NB4 (cell line): ENCODE measurements at places on chromosomes 12 and 14.

GRCh38 chr14:54094765-54095164 is 138.1 kb upstream of the BMP4 start:
- DNase-seq, result no peak

- peak; percentile 35 for DNase-seq
Measured at GRCh38 chr12:66708704-66709456, 30.0 kb upstream of the GRIP1 start.

- no peak for DNase-seq
Measured at GRCh38 chr12:9721394-9722092, 11.4 kb downstream of the CLECL1 start.

DNA sequence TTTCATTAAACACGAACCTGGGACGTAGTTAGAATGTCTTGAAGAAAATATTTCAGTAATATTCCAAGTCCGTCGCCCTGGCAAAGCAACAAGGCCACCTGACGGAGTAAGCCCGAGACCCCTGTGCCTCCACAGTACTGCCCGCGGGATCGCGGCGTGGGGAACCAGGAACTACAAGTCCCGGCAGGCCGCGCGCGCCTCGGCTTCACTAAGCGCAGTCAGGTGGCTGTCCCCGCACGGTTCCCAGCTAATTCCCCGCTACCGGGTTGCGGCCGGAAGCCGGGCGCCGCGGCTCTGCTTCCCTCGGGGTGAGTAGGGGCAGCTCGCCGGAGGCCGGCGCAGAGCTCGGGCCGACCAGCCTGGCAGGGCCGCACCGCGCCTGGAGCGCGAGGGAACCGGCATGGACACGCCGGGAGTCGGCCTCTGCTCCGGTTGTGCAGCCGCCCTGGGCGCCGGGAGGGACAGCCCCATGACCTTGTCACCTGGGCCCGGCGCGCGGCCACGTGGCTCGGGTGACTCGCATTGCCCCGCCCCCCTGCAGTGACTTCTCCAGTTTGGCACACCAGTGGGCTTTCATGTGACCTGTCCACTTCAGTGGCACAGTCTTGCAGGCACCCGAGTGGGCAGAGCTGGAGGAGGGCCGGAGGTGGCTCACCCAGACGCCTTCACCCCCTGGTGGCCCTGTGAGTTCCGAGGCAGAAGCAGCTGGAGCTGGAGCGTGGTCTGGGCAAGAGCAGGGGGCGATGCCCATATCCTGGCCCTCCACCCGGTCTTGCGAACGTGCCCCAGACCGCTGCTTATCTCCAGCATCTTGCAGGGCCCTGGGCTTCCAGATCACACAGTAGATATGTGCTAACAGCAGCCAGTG is at the start of gene ADCK1:
ADCK1 (plus strand) TSS at position 247 of the 868 bp plus-strand sequence. CDS start 18,870 bp downstream, outside the sequence.
- peak; percentile 88 for DNase-seq

DNA sequence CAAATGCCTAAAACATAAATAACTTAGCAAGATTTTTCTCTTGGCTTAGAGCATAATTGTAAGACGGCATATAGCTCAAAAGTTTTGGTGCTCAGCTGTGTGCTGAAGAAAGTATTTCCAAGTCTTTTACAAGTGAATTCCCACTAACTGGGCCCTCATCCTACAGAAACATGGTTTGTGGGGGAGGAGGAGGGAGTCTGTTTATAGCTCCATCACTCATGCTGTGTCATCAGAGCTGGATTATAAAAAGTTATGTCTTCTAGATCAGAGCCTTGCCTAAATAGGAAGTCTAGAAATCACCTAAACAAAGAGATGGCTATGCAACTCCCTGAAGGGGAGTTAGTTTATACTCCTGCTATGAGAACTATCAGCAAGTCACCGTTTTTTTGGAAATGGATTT is 65.9 kb upstream of the OTOGL start:
- DNase-seq, result no peak

GRCh38 chr14:22311636-22312035 is 277.4 kb downstream of the DAD1 start:
- no peak for DNase-seq

GRCh38 chr14:22472935-22473854 is 115.8 kb downstream of the DAD1 start:
- DNase-seq, result peak; percentile 90

- no peak for DNase-seq
Measured at GRCh38 chr12:73053893-73054292, 781.7 kb downstream of the TRHDE start.

- DNase-seq, result no peak
Measured at GRCh38 chr14:34501004-34501580, 38.4 kb downstream of the EAPP start.

DNA sequence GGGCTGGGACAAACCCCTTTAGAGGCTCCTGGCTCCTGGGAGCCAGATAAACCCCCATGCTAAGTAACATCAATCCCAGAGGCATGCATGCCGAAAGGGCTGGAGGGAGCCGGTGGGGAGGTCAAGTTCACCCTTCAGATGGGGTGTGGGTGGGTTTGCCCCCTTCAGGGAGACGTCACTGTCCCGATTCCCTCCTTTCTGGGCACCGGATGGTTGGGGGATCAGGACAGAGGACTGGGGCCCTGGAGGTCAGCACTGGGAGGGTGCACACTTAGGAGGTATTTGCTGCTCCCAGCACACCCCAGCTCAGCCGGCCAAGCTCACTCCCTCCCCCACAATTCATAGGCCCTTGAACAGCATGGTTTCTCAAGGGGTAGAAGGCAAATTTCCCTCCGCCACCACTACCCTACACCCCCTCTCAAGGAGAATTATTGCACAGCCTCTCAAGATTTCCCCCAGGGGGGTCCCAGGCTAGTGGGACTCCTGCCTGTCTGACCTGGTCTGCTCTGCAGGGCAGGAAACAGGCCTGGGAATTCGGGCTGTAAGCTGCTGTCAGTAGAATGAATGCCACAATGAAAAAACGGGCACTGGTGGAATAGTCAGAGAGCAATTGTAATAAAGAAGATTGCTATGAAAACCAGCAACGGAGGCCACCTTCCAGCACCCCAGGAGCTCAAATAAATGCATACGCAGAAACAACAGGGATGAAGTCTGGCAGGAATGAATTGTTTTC is 63.5 kb downstream of the GALNT16 start:
- no peak for DNase-seq

DNA sequence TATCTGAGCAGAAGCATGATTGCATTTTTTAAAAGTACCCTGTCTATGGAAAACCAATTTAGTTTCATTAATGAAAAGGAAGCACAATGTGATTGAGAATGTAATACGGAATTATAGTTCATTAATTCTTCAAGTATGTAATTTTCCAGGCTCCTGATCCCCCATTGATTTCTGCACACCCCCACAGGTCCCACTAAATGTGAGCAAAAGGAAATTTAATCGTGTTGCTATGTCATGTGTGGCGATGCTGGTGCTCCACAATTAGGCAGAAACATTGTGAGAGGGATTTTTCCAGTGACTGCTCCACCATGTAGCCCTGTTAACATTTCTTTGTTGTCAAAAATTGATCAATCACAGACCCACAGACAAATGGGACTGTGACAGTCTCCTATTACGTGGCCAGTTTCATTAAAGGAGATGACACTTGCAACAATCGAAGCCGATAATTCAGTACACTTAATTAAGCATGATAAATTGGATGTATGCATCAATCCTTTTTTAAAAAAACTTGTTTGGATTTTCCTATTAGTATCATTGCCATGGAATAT is 306.0 kb downstream of the NELL2 start:
- DNase-seq, result no peak

- DNase-seq, result no peak
Measured at GRCh38 chr12:104551313-104551931, 94.7 kb downstream of the CHST11 start.

DNA sequence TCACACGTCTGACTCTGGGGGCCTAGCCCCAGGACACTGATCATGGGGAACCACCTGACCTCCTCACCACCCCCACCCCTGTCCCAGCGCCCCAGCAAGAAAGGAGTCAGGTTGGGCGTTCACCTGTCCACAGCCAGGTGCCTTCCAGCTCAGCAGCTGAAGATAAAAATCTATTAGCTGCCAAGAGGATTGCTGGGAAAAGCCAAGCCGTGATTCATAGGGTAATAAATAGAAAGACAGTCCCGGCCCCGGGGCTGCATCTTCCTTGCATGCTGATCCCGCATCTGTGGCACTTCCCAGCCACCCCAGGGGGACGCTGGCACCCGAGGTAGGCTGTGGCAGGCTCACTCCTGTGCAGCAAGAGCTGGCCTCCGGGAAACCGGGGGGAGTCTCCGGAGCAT is 70.2 kb upstream of the NCOR2 start:
- DNase-seq, result no peak

DNA sequence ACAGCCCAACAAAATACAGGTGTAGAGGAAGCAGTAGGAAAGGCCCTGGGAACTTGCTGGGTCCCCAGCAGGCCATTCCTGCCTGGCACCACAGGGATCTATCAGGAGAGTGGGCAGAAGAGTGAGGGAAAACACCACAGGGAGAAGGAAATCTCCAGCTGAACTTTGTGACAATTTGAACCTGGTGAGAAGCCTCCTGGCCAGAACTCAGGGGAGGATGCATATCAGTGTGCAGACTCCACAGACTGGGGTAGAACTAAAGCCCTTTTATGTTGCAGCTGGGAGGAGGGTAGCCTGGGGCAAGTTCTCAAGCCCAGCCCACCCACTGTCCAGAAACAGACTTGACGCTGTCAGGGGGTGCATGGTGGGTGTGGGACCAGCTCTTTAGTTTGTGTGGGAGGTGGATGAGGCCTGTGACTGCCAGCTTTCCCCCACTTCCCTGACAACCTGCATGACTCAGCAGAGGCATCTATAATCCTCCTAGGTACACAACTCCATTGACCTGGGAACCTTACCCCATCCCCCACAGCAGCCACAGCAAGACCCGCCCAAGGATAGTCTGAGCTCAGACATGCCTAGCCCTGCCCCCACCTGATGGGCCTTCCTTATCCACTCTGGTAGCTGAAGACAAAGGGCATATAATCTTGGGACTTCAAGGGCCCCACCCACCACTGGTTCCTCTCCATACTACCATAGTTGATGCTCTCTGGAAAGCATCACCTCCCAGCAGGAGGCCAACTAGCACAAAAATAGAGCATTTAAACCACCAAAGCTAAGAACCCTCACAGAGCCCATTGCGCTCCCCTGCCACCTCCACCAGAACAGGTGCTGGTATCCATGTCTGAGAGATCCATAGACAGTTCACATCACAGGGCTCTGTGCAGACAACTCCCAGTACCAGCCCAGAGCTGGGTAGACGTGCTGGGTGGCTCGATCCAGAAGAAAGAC is 28.9 kb downstream of the PNN start:
- no peak for DNase-seq

DNA sequence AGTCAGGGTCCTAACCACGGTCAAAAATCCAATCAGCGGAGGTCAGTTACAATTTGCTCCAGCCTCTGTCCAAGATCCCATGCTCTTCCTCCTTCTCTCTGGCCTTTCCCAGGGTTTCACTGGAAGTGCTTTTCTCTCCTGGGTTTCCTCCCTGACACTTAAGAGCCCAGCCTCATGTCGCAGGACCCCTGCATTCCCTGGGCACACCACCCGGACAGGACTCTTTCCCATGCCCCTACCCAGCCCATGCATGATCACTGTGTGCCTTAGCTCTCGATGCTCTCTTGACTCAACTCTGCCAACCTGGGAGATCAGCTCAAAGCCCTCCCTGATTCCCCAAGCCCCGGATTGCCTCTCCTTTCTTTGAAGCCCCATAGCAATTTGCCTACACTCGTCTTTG is 15.5 kb upstream of the TAC3 start:
- no peak for DNase-seq

DNA sequence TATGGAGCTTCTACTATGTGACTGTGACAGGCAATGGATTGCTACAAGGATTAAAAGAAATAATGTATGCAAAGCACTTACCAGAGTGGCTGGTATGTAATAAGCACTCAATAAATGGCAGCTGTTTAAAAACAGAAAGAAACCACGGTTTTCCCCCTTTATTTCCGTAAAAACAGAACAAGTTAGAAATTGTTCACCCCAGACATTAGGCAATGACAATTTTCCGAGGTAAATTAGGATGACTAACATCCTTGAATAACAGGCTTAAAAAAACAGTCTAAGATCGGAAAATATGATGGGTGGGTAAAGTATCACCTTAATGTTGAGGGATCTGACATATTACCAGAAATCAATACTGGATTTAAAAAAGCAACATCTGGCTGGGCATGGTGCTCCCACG is 20.9 kb upstream of the CNIH1 start:
- no peak for DNase-seq

DNA sequence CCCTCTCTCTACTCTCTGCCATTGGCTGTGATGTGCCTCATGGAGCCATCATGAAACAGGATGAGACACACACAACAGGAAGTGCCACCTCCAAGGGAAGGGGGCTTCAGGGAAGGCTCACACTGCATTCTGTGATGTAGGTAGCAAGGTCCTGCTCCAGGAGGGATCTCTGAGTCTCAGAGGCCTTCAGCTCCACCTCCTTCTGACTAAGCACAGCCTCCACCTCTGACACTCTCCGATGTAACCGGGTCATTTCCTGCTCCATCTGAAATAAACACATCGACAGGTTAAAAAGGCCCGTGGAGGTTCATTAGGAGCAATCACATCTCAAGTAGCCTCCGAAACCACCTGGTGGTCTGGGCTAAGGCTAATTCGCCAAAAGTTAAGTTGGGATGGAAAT is 93.3 kb downstream of the CIT start:
- DNase-seq, result no peak

- DNase-seq, result no peak
Measured at GRCh38 chr14:37061697-37062096, 110.7 kb downstream of the SLC25A21 start.

DNA sequence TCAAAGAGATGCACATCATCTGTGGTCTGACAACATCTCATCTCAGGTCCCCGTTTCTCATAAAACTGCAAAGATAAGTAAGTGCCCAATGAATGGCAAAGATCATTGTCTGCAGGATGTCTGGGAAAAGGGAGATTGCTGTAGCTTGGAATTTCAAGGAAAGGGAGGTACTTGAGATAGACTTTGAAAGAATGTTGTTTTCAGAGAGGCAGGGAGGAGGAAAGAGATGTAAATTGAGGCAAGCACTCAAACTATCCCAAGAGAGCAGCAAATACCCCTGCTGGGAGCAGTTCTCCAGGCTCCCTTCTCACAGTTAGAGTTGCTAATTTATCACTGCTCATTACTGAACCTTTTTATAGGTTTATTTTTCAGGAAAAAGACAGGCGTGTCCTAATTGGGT is 107.1 kb downstream of the MYRFL start:
- no peak for DNase-seq

- no peak for DNase-seq
Measured at GRCh38 chr12:7868391-7868790, 4.3 kb downstream of the SLC2A14 start.

DNA sequence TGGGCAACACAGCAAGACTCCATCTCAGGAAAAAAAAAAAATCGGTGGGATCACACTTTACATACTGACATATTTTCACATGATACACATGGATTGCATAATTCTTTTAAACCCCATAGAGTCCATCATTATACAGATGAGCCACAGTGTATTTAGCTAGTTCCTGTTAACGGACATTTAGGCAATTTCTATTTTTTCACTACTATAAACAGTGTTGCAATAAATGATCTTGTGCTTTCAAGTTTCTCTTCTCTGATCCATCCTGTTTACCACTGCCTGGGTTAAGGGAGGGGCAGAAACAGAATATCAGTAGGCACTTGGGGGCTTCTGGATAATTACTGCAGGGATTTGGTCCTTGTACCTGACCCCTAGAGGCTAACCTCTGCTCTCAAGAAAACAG is 43.4 kb upstream of the SPTLC2 start:
- DNase-seq, result peak; percentile 62

GRCh38 chr12:49934505-49934904 is 16.0 kb upstream of the AQP2 start:
- no peak for DNase-seq

GRCh38 chr14:105135700-105136395 is 32.7 kb downstream of the JAG2 start:
- DNase-seq, result no peak

GRCh38 chr14:32509632-32510187 is 180.6 kb downstream of the AKAP6 start:
- DNase-seq, result no peak

GRCh38 chr14:80615831-80616230 is 325.7 kb downstream of the CEP128 start:
- no peak for DNase-seq
